ENCODE measurements at places on chromosomes 5 and 9.

GRCh38 chr9:116389541-116390302, 236.1 kb downstream of the PAPPA start:
- no peak for DNase-seq

- DNase-seq: no peak
Measured at GRCh38 chr9:72996114-72996513, 43.3 kb upstream of the ALDH1A1 start.

DNA sequence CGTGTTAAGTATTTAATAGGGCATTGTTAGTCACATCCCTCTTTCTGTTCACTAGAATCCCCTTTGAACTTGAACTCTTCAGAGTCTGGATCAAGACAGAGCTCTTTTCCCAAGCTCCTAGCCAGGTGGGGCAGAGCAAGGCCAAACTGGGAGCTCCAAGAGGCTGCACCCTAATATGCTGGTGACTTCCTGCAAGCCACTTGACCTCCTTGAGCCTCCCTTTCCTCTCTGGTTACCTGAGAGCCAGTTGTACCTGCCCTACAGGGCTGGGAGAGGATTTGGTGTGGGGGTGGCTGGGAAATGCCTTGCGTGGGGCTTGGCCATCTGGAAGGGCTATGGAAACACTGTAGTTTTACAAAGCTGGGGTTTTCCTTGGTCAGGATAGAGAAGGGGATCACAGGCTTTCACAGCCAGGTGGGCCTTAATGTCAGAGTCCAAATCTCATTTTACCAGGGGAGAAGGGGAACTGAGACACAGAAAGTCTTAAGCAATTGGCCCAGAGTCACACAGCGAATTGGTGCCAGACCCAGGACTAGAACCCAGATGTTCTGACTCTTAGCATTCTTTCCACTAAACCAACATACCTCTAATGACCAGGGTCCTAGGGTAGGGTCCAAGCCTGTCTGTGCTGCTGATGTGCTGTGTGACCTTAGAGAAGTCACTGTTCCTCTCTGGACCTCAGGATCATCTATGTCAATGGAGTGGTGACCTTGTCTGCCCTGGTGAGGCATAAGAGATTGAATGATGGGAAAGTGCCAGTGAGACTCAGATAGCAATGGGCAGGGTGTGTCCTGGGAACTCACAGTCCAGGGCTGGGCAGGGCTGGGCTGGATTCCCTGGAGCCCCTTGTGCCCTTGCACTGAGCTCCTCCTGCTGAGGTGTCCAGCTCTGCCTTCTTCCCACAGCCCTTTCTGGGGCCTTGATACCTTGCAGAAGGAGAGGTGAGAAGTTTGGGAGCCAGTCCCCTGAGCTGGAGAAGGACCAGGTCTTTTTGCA, 35.8 kb downstream of the GSN start:
- DNase-seq: no peak

- no peak for DNase-seq
Measured at GRCh38 chr5:142551338-142552067, 134.4 kb downstream of the FGF1 start.

GRCh38 chr9:79565245-79565644, 6.5 kb upstream of the TLE4 start:
- no peak for DNase-seq

GRCh38 chr5:67857502-67857901, 358.1 kb upstream of the PIK3R1 start:
- no peak for DNase-seq

DNA sequence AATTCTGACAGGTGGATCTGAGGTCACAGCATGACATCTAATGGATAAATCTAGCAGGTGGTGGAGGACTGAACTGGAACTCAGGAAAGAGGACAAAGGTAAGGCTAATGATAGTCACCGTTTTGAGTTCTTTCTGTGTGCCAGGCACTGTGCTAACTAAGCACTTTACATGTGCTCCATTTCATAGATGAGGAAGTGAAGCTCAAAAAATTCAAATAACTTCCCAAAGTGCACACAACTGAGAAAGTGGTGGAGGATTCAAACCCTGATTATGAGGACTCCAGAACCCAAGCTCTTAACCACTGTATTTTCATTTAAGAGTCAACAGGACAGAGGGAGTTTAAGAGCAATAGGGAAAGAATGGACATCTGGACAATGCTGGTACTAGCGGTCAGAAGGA, 7.1 kb upstream of the DELE1 start:
- DNase-seq: no peak

DNA sequence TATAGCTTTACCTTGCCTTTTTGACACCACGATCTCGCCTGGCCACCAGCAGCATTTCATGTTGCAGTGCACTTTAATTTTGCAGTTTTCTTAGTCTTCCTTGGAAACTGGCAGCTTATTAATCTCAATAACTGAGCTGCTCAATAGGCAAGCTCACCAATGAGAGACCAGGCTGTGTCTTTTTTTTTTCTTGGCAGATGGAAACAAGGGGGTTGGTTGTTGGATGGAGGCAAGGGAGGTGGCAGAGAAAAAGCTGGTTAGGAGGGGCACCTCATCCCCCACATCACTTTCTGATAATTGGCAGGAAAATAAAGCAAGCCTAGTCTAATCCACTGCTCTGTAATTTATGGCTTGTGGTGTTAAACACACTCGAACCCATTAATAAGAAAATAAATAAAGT, 324.5 kb upstream of the WWC1 start:
- no peak for DNase-seq

DNA sequence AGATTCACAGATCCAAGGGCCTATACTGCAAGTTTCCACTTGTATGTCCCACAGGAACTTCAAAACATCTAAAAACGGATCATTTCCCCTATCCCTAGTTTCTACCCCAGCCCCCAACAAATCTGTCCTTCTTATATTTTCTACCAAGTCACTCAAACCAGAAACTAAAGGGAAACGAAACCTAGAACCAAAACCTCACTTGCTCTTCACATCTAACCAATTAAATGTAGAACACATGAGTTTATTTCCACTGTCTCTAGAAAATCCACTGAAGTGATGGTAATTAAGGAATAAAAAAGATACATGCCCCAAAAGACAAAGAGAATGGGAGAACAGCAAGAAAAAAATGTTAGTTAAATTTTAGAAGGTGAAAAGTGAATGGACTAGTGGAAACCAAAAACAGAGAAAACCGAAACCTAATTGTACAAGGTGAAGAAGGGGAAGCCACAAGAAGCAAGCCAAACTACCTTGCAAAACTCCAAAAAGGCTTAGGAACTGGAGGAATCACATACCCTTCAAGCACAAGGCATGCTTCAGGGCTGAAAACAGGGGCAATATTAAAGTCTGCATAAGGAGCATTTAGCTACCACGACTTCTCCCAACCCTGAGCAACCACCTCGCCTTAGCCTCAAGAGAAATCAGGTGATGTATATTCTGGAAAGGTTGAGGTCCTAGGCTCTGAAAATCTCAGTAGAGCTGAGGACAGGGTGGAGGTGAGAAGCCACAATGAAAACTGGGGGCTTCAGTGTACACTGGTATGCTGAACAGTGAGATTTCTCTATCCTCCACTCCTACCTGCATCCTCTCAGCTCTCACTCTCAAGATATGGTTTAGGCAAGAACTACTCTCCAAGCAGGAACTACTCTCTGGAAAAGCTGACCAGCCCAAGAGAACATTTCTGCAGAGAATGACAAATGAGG, 11.1 kb downstream of the SMU1 start:
- DNase-seq: no peak

DNA sequence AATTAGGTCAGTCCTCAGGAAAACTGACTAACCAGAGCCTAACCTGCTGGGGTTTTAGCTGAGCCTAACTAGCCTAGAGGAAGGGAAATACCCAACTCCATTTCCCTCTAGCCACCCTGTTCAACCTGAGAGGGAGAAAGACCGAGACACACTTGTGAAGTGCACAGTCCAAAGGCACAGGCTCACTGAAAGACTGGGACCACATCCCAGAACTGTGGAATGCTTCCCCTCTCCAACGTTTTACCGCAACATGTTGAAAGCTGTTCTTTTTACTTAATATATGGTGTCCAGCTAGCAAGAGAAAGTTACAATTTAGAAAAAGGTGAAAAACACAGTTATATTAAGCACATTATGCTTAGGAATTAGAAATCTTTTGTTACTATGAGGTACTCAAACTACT, 76.8 kb upstream of the SIMC1 start:
- DNase-seq: no peak
